Activated T-cell treated with anti-CD3 and anti-CD28 coated beads, Interleukin-2, amount 50 U/mL, for 72 hours (primary cell): ENCODE measurements at places on chromosomes 5 and 9. TPM values are rescaled to one million over a fixed set of nuclear protein-coding genes. Genes with fewer than 3 reads are reported as not detected.

The NME5 gene
- not detected for total RNA-seq

The ADAMTSL1 gene
- not detected for total RNA-seq

The NOTCH1 gene
- 71.6 TPM for total RNA-seq

The MLANA gene
- total RNA-seq = not detected

The MRPS2 gene
- total RNA-seq = 40.6 TPM

The PCDHGA9 gene
- 0.10 TPM for total RNA-seq

The UBE2QL1 gene
- total RNA-seq = 0.28 TPM

The TMEM250 gene
- total RNA-seq = 23.5 TPM

The SNX18 gene
- total RNA-seq = 6.4 TPM

DNA sequence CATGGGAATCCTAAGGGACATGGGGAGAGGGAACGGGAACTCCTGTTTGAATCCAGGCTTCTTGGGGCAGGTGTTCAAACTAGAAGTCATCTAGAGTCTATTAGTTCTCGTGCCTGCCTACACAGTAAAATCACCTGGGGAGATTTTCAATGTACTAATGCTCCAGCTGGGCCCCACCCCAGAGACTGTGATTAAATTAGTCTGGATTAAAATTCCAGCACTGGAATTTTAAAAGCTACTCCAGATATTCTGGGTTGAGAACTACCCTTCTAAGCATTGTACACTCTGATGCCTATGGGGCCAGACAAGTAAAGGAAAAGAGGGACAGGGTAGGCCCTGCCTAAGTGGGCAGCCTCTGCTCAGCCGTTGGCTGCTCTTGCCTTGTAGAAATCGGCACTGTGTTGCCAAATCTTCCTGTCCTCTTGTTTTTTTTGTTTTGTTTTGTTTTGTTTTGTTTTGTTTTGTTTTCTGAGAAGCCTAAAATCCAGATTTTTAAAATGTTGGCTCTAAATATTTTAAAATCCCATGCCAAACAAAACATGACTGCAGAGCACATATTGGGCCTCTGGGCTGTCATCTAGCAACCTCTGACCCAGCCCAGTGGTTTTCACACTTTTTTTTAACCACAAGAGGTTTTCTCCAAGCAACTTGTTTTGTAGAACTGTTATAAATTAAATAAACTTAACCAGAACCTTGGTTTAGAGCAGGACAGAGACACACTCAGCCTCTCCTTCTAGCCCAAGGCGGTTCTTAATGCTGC is 29.0 kb downstream of the ADRB2 start:
- peak; percentile 12 for DNase-seq

DNA sequence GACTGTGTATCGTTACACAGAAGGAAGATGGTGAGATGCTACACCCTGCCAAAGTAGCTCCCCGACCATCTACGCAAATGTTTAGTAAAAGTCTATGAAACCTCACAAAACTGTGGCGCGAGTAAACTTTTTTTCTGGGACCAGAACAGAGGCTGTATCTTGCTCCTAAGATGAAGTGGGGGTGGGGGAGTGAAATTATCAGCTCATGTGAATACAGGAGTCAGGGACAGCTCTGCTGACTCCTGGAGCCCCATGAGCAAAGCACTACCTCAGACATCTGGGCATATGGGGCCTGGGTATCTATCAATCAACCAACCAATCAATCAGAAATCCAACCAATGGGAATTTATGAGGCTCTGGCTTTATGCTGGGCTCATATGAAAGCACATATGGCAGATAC is 138.6 kb upstream of the RANBP3L start:
- DNase-seq = no peak

DNA sequence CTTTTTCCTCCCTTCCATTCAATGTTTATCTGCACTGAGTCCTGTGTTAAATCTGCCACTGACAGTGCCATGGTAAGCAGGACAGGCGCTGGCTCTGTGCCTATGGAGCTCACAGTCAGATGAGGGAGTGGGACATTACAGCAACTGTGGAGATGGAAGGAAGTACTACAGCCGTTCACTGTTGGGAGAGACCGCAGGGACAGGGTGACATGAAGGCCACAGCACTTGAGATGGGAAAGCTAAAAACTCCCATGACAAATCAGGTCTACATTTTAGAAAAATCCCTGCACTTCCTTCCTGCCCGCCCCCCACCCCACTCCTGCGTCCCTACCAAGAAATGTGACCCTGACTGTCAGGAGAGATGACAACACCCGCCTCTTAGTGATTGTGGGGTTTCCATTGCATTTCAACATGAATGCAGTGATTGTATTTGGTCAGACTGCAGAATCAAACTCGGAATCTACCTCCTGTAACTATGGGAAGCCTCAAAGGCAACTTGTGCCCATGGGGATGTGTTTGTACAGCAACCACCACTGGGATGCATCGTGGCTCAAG is 56.4 kb downstream of the GTF3C4 start:
- no peak for DNase-seq

DNA sequence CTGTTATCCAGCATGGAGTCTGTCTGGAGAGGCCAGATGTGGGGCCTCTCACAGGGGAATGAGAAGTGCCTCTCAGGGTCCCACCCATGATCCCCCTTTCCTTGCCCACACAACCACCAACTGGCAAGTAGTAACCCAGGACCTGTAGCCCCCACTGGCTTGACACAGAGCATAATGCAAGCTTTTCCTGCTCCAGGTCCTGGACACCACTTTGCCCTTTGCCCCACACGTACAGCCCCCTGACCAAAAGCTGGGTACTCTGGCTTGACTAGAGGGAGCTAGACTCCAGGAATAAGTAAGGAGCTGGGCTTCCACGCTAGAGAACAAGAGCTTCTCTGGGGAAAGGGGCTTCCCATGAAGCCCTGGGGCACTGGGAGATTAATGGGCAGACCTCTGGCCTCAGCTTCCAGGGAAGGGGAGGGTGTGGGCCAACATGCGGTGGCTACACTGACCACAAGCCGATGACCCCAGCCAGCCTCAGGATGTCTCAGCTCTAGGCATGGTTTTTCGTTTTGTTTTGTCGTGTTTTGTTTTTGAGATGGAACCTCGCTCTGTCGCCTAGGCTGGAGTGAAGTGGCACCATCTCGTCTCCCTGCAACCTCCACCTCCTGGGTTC is 109.5 kb downstream of the C9orf50 start:
- no peak for DNase-seq

- DNase-seq = no peak
These were observed 33.3 kb downstream of the NKX2-5 start for GRCh38 chr5:173201636-173202265.

DNA sequence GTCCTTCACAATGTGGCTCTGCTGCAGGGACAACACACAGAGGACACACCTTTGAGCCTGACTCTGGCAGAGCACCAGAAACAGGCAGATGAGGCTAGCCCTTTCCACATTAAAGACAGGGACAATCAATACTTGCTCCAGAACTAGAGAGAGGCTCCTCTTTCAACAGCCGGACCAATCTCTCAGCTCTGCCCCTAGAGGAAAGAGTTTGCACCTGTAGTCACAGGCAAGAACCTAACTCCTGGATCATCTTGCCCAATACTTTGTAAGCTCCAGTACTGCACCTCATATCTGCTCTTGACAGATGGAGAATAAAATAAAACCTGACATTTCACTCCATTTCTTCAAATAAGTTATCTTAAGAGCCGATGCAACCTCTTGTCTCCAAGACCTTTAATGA is 52.1 kb downstream of the EPB41L4A start:
- no peak for DNase-seq

- no peak for DNase-seq
These were observed 86.1 kb downstream of the ADAMTS6 start for GRCh38 chr5:65395526-65396155.

DNA sequence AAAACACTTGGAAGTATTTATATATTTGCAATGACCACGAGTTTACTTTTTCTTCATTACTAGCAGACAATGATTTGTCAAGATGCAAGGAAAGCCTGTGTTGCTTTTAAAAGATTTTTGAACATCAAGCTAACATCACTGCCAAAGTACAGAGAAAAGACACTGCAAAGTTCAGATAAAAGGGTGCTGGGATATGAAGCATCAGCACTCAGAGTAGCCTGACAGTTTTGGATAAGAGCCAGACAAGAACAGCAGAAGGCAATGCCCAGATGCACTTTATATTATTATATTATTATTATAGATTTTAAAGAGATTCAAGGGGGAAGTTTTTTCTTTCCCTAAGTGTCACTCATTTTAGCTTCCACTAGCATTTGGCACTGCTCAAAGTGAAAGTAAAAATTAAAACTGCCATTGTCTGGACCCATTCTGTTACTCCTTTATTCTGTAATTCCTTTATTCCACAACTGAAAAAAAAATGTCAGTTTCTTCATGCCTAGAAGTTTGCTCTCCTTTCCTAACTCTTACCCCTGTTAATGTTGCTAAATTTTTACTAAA is 240.6 kb downstream of the EFNA5 start:
- no peak for DNase-seq

- DNase-seq = no peak
These were observed 30.4 kb downstream of the IRF1 start for GRCh38 chr5:132459983-132460838.

DNA sequence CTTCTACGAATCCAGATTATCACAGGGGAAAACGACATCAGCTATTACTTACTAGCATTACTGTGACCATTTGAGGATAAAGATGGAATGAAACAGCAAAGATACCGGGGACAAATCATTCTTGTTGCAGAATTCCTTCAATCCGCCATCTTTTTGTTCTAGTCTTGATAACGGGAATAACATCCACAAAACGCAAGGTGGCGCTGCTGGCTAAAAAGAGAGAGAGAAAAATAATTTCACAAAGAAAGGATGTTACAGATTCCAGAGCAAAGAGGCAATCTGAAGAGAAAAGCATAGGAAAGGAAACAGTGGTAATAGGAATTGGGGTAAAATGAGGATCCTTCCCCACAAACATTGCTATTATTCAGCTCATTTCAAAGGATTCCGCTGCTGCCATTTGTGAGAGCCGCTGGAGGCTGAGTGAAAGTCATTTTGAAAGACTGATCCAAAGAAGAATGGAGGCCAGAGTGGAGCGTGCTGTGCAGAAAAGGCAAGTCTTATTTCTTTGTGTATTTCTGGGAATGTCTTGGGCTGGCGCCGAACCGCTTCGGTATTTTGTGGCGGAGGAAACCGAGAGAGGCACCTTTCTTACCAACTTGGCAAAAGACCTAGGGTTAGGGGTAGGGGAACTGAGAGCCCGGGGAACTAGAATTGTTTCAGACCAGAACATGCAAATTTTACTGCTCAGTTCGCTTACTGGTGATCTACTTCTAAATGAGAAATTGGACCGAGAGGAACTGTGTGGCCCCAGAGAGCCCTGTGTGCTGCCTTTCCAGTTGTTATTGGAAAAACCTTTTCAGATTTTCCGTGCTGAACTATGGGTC is at the start of gene PCDHB7:
Gene PCDHB7 (plus strand): TSS at position 264 of the 824 bp plus-strand sequence. CDS start 192 bp downstream, at position 456.
- no peak for DNase-seq

- no peak for DNase-seq
These were observed 61.4 kb downstream of the LMX1B start for GRCh38 chr9:126675147-126675467.

DNA sequence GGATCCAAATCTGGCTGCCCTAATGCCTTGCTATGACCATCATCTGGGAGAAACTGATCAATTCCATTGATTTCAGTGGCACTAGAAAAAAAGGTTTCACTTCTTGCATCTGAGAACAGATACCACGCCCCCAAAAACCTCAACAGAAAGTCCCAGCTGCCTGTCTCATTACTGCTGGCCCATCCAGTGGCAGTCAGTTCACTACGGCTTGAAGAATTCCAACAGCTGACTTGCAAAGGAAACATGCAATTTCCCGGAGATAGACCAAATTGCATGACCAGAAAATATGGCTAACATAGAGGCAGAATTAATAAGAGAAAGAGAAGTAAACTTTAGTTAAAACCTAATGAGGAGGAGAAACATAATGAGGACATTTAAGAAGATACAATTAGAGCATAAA is 48.6 kb downstream of the UGCG start:
- DNase-seq = peak; percentile 43

- DNase-seq = no peak
These were observed 45.0 kb upstream of the ACO1 start for GRCh38 chr9:32339424-32339823.

DNA sequence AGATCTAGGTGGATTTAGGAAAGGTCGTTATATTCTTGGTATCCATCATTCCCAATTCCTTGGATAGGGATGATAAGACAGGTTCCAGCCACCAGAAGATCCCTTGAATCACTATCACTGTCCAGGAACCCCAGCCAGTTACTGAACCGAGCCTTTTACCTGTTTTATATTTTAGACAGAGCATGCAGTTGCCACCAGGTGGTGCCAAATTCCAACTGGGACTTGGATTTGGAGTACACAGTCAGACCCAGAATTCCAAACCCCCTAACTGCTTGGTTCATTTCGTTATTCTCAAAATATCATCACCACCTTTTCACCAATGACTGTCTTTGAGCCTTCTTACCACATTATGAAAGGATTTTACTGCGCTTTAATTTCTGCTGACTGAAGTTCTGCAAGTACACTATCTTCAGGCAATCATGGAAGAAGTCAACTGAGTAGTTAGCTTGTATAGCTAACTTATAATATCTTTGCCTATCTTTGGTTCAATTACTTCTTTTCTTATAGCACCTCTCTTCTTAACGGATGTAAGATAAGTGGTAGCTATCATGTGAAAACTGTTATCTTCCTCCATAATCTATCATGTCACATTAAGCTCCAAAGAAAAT is 191.8 kb downstream of the PRR16 start:
- no peak for DNase-seq

- no peak for DNase-seq
These were observed 103.8 kb upstream of the LIFR start for GRCh38 chr5:38660194-38660668.
